ENCODE measurements at places on chromosomes 6 and 20. TPM values are rescaled to one million over a fixed set of nuclear protein-coding genes. Genes with fewer than 3 reads are reported as not detected.

TMEM244 gene
- total RNA-seq = not detected

MMP24 gene
- 0.29 TPM for total RNA-seq

STX11 gene
- 0.50 TPM for total RNA-seq

GJA1 gene
- total RNA-seq = 120 TPM

STAU1 gene
- 74.3 TPM for total RNA-seq

Data from smooth muscle cell of trachea (primary cell).